Activated T-helper 2 cell treated with anti-CD3 and anti-CD28 coated beads, Interferon-gamma antibody, Interleukin-2, Interleukin-4, amounts not matched to agents 10 μg/mL and 5 μg/mL and 100 μg/mL, durations not matched to agents 14 hours and 24 hours and 36 hours (primary cell): ENCODE measurements at places on chromosomes 6 and 20.

- DNase-seq, result peak; percentile 60
These were observed 1.5 kb upstream of the GMEB2 start for GRCh38 chr20:63628246-63628975.

- no peak for DNase-seq
These were observed 1.0 kb downstream of the GMEB2 start for GRCh38 chr20:63625771-63626423.

GRCh38 chr6:13355043-13355945 lies 27.0 kb upstream of the TBC1D7 start:
- peak; percentile 39 for DNase-seq

DNA sequence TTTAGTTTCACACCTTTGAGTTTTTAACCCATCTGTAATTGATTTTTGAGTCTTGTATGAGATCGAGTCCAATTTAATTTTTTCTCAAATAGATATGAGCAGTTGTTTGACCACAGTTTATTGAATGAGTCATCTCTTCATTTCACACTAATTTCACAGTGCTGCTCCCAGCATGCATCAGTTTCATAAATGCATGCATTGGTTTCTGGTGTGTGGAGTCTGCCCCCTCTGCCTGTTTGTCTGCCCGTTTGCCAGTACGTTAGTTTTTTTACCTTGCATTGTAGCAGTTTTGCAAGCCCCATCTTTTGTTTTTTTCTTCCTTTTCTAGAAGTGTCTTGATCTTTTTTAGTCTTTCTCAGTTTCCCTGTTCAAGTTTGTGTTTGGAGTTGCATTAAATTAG lies 11.9 kb downstream of the SLX4IP start:
- peak; percentile 63 for DNase-seq

GRCh38 chr20:19928328-19929011 lies 88.7 kb upstream of the NAA20 start:
- no peak for DNase-seq

- no peak for DNase-seq
These were observed 394.6 kb upstream of the JARID2 start for GRCh38 chr6:14851281-14851680.

DNA sequence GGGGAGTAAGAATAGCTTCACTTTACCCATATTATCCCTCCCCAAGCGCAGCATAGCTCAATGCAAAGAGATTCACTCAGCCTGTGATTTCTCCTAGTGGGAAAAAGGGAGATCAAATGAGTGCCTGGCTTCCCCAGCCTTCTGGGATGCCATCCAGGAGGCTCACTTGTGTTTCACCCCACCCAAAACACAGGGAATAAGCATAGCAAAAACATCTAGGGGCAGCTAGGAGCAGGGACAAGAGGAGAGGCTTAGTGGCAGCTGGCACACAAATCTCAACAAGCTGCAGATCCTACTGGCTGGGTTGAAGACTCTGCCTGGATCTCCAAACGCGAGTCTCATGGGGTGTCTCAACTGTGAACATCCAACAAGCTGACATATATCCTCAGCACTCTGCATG lies 715.8 kb downstream of the RNF144B start:
- no peak for DNase-seq

GRCh38 chr20:34222208-34222607 lies 19.0 kb upstream of the ASIP start:
- no peak for DNase-seq

GRCh38 chr6:89252907-89253306 lies 35.7 kb upstream of the GABRR1 start:
- no peak for DNase-seq

- no peak for DNase-seq
These were observed 347.7 kb downstream of the PRKN start for GRCh38 chr6:162379757-162380409.

DNA sequence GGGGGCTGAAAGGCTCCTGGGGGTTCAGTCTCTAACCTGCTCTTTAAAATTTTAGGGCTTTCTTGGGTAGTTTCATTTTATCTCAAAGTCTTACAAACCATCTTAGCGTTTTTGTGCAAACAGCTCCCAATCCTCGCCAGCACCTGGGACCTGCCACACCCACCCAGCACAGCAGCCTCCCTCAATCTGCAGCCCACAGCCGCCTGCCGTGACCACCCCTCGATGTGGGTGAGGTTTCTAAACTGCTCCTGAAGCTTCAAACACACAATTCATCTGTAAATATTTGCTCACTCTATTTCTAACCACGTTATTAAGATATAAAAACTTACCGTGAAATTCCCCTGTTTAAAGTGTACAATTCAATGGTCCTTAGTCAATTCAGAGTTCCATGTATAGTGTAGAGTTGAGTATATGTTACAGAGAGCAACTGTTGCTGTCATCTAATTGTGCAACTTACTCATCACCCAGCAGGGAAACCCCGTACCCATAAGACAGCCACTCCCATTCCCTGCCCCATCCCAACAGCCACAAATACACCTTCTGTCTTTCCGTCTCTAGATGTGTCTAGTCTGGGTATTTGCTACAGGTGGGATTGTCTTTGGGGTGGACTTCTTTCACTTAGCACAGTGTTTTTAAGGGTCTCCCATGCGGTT lies 381.0 kb downstream of the TAF4 start:
- DNase-seq, result no peak

DNA sequence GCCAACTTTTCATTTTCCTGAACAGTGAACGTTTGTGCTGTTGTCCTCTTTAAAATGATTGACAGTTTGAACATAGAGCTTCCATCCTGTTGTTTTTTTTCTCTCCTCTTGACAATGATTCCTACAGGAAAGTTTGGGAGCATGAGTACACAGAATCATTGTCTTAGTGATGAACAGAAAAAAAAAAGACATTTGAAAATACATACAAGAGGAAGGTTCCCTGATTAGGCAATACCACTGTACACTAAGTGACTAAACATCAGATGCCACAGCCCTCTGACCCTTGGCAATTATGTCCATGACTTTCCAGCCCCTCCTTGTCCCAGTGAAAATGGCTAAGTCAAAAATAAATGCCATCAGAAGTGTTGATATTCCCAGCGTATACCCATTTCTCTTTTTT lies 71.5 kb downstream of the RTN4IP1 start:
- DNase-seq, result no peak
